ENCODE measurements at places on chromosomes 6 and 20.

DNA sequence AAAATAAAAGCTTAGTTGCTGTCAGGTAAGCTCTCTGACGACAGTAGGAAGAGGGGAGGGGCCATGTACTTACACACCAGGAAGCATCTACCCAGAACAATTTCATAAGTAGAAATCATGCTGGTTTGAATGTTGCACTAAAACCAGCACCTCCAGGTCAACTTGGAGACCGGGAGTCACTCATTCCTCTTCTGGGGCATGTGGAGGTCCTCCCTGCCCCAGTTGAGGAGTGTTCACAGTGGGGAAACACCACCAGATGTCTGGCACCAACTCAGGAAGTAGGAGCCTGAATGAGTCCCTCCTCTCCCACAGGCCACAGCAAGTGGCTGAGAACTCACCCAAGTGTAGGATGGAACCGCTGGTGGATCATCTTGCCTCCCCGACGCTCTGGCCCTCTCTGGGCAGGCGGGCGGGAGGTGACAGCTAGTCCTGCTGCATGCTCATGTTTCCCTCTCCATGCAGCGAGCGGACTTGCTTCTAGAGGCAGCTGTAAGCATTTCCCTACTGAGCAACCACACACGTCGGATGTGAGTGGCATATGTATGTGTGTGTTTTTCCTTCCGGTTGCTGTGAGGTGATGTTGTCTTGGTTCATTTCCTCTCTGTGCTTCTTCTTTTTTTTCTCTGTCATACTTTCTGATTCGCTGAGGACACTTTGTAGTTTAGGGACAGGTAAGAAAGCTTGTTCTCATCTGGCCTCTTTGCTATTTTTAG lies 149.5 kb upstream of the NEDD9 start:
- no peak for DNase-seq

- DNase-seq = no peak
These were observed 144.2 kb upstream of the TNFAIP3 start for GRCh38 chr6:137722749-137723272.

DNA sequence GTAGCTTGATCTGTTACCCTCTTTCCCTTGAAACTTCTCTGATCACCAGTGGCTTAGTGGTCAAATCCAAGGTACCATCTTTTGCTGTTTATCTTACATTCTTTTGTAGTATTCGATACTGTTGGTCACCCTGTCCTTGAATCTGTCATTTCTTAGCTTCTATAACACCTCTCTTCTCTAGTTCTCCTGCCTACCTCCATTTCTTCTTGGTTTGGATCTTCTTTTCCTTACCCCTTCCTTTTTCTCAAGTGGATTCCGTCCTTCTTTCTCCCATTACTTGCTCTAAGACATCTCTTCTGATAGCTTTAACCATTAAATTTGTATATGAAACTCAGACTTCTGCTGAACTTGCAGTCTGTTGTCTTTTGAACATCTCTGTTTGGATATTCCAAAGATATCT lies 39.9 kb downstream of the QKI start:
- no peak for DNase-seq

GRCh38 chr6:21241231-21242130 lies 352.1 kb upstream of the SOX4 start:
- no peak for DNase-seq

Data from NCI-H1694 treated with DMSO at 0.1 percent for 48 hours (cell line).